Osteoblast (primary cell): ENCODE measurements at places on chromosomes 2 and 18. TPM values are rescaled to one million over a fixed set of nuclear protein-coding genes. Genes with fewer than 3 reads are reported as not detected.

DNA sequence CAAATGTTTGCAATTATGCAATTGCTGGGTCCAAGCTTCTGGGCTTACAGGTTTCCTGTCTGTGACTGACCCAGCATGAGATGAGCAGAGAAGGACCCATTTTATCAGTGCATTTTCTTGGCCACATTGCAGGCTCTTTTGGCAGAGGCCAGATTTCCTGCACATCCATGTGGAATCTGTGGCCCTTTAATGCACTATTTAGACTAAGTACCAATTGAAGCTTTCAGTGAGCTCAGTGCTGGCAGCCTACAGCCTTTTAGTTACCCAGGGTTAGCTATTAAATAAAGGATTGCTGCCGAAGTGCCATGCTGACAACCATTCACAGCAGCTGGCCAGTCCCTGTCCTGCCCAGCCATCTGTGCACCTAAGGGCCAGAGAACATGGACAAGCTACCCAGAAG lies 165.0 kb downstream of the ANKRD30B start:
- H3K4me3 ChIP-seq, result no peak overlapping the region
- no peaks in the 10 kb centered on the region for H3K27me3 ChIP-seq
- no peak overlapping the region for H3K27ac ChIP-seq

- no peaks in the 10 kb centered on the region for H3K4me1 ChIP-seq
- H3K27me3 ChIP-seq, result no peaks in the 10 kb centered on the region
- H3K4me3 ChIP-seq, result no peak overlapping the region
Measured at GRCh38 chr18:72206814-72207213, 337.3 kb downstream of the CBLN2 start.

DNA sequence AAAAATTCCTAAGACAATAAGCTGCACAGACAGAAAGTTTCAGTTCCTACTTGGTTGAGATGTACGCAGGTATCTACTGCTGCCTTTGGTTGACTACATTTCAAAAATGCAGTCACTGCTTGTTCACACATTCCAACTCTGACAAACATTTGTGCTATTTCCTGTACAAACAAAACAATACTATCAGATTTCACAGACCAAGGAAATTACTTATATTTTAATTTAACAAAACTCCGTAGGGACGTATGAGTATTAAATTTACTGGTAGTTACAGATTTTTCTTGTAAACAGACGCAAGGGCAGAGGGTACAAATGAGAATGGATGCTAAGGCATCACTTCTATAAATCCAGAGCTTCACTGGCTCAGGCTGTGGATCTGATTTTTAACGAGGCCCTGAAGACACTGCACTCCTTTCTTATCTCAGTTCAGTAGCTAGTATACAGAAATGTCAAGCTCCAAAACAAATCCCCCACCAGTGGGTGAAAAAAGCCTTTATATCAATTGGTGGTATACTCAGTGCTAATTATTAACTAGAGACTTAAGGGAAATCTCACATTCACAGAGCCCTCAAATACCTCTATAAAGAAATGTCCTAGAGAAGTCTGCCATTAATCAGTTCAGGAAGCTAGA lies 31.7 kb upstream of the TTC32 start:
- peak; percentile 38 for DNase-seq
- H3K36me3 ChIP-seq, result peaks cover 30% of the 10 kb centered on the region
- peak overlapping the region; percentile 35 for H3K4me3 ChIP-seq
- H3K27me3 ChIP-seq, result no peaks in the 10 kb centered on the region
- peaks cover 13% of the 10 kb centered on the region for H3K4me1 ChIP-seq

DNA sequence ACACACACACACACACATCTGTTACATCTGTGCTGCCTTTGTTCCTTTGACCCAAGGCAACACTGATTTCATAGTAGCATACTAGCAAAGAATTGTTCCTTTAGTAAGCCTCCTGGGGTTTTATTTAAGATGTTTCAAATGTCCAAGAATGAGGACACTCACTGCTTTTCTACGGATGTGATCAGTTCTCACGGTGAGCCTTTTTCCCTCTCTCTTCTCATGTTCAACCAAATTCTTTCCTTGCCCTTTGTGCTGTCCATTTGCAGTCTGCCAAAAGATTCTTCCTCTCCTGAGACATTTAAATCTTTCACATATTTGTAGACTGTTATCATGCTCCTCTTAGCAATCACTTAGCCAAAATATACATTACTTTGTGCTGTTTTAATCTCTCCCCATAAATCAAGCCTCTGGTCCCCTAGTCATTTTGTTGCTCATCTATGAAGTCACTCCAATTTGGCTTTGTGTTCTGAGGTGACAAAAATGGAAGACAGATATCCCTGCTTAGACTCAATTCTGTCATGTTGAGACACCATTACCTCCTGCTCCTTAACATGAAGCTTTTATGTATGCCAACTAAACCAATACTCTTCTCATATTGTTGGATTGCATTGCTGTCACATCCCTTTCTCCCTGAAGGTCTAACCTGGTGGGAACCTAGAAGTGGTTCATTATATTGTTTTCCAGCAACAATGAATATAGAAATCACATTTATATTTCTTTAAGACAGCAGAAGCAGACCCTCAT lies 1605.3 kb upstream of the ACVR2A start:
- H3K36me3 ChIP-seq, result no peaks in the 10 kb centered on the region
- H3K4me1 ChIP-seq, result peaks cover 30% of the 10 kb centered on the region
- no peak for DNase-seq
- H3K27me3 ChIP-seq, result no peaks in the 10 kb centered on the region

DNA sequence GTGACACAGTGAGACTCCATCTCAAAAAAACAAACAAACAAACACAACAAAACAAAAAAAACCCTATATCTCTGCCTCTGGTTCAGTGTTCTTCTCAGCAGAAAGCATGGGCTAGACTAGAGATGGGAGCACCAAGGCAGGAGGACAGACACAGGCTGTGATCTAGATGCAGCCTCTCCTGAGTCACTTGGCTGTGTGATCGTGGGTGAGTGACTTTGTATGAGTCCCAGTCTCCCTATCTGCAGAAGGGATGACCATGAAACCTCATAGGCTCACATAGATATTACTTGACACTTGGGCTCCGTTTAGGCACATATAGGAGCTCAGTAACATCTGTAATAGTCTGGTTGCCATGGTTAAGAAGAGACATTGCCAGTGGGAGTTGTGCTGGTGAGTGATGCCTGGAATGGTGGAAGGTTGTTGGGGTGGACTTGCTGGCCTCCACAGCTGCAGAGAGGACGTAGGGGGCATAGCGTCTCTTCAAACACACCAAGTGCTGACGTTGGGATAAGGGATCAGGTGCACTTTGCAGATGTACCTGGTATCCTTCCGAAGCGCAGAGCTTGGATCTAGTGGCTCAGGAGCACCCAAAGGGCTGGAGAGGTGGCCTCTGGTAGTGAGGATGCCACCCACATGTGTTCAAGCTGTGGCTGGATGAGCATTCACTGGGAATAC lies 318.9 kb upstream of the HS6ST1 start:
- H3K27me3 ChIP-seq, result no peaks in the 10 kb centered on the region
- no peak overlapping the region for H3K27ac ChIP-seq
- peaks cover 16% of the 10 kb centered on the region for H3K4me1 ChIP-seq
- no peaks in the 10 kb centered on the region for H3K36me3 ChIP-seq
- no peak overlapping the region for H3K4me3 ChIP-seq

DNA sequence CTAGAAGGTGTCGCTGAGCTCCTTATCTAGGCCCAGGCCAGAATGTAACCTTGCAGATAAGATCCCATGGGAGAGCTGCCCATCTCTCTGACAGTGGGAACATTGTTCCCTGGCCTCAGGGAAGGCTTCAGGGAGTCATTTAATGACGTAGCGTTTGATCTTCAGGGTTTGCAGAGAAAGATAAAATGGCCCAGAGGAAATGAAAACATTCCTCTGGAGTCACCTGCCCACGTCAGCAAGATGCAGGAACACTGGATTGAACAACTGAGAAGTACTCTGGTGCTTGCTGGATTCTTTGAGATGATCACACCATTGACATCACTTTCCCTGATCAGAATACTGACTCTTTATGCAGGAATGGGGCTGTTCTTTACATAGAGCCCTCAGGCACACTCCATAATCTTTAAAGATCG lies 51.6 kb downstream of the MAPK4 start:
- no peak for DNase-seq
- H3K27me3 ChIP-seq, result no peaks in the 10 kb centered on the region
- H3K4me1 ChIP-seq, result no peaks in the 10 kb centered on the region
- H3K36me3 ChIP-seq, result no peaks in the 10 kb centered on the region
- H3K27ac ChIP-seq, result no peak overlapping the region

The NOSTRIN gene
- total RNA-seq, result 0.59 and 1.4 TPM in 2 replicates
